ENCODE measurements at places on chromosomes 7 and 10.
A peak's percentile ranks its signal among the peaks of the same experiment; 100 is the strongest.

GRCh38 chr7:1022801-1023465 lies 21.4 kb upstream of the GPR146 start:
- DNase-seq: no peak

GRCh38 chr10:116055917-116056252 lies 217.1 kb downstream of the GFRA1 start:
- no peak for DNase-seq

DNA sequence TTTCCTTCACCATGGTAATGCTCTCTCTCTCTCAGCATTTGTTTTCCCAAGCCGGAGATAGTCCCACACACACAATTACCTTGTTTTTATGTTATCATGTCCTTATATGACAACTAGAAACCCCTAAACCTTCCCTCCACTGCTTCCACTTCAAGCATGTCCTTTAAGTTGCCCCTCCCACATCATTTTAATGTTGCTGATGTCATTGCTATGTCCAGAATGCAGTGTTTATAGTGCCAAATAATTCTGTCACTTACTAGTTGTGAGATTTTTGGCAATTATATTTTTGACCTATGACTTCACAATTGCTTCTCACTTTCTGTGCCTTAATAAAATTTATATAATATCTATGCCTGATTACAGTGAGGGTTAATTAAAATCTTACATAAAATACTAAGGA lies 645.9 kb downstream of the XPNPEP1 start:
- no peak for DNase-seq

DNA sequence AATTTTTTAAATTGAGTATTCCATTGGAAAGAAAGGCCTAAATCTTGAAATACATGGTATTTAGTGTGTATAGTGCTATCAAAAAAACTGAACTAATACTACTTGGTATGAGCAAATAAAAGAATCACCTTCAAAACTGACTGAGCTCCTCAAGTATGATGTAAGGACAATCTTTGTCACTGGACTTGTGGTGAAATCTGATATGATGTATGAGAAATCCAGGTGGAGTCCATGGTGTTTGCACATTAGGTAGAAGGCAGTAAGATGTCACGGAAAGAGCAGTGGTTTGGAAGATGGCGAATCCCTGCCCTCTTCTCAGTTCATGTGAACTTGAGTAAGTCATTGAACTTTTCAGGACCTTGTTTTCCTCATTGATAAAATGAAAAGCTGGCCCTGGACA lies 62.1 kb upstream of the COL1A2 start:
- no peak for DNase-seq

DNA sequence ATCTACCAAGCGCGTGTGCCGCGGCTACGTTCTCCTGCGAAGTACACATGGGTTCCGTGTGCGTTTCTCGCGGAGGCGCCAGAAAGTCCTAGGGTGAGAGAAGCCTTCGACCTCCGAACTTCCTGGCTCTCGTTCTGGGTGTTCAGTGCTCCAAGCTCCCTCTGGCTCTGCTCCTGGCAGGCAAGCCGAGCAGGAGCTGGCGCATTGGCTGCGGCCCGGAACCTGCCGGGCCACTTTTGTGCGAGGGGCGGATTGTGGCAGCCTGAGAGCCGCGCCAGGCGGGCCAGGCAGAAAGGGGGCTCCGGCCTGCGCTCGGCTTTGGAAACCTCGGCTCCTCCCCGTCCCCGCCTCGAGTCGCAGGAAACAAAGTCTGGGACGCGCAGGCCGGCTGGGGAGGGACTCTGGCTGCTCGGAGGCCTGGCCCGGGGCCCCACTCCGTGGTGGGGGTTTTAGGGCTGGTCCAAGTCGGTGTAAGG lies 9.6 kb downstream of the EMX2 start:
- no peak for DNase-seq

- no peak for DNase-seq
These were observed 810.7 kb downstream of the CCSER2 start for GRCh38 chr10:85139124-85139523.

GRCh38 chr7:55550841-55551537 lies 21.3 kb downstream of the VOPP1 start:
- no peak for DNase-seq

- peak; percentile 90 for DNase-seq
These were observed 373.5 kb downstream of the RPS24 start for GRCh38 chr10:78407009-78407711.

GRCh38 chr10:30834153-30834552 lies 197.5 kb downstream of the ZNF438 start:
- no peak for DNase-seq

All from urothelium cell line (cell line).